Large intestine (tissue), 12 donors: ENCODE measurements at places on chromosomes 5 and 9. TPM values are rescaled to one million over a fixed set of nuclear protein-coding genes. Genes with fewer than 3 reads are reported as not detected.

Gene KCNV2
- 0.09 TPM for polyA plus RNA-seq

Gene FAM221B
- polyA plus RNA-seq = 0.10 TPM

Gene IL13
- 0.07 TPM for polyA plus RNA-seq

Gene SLC46A2
- 0.43 TPM for polyA plus RNA-seq

Gene SMIM33
- not detected for polyA plus RNA-seq

Gene EPB41L4B
- polyA plus RNA-seq = 35.5 TPM

Gene CRHBP
- polyA plus RNA-seq = 0.76 TPM

Gene HRH2
- 2.1 TPM for polyA plus RNA-seq

Gene KCNMB1
- polyA plus RNA-seq = 6.5 TPM

Gene HBEGF
- 4.7 TPM for polyA plus RNA-seq

Gene MAMDC4
- polyA plus RNA-seq = 772 TPM

Gene GABBR2
- polyA plus RNA-seq = 0.69 TPM

Gene SLIT3
- 18.3 TPM for polyA plus RNA-seq

Gene FREM1
- 10.0 TPM for polyA plus RNA-seq

Gene PTGDS
- 4.6 TPM for polyA plus RNA-seq

Gene WDR41
- polyA plus RNA-seq = 32.2 TPM

Gene MED27
- polyA plus RNA-seq = 12.6 TPM

Gene GTF3C4
- polyA plus RNA-seq = 13.7 TPM

Gene CCNI2
- 10.1 TPM for polyA plus RNA-seq

Gene ATP10B
- 35.6 TPM for polyA plus RNA-seq

Gene TMEM174
- not detected for polyA plus RNA-seq

Gene IRX1
- polyA plus RNA-seq = 0.03 TPM

Gene TMOD1
- 8.9 TPM for polyA plus RNA-seq

Gene TSSK1B
- not detected for polyA plus RNA-seq

Gene EIF4E1B
- not detected for polyA plus RNA-seq

Gene FGFR4
- polyA plus RNA-seq = 97.0 TPM

Gene TMEM252
- 2.4 TPM for polyA plus RNA-seq
